ENCODE measurements at places on chromosomes 6 and 20.

- no peak for DNase-seq
These were observed 55.7 kb downstream of the GNAS start for GRCh38 chr20:58908221-58908620.

DNA sequence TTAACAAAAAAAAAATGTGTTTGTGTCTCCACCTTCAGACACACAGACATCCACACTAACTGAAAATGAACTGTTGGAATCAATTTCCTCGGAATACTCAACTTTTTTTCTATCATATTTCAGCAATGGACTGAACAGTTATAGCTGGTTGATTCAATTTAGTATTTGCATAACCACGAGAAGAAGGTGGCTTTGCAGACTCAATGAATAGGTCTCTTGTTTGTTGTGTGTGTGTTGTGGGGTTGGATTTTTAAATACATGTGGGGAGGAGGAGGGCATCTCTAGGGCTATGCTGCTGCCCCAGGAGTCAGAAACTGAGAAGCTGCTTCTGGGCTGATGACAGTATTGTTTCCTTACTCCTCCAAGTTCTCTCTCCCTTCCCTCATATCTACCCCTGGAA is 28.7 kb downstream of the TFAP2A start:
- no peak for DNase-seq

DNA sequence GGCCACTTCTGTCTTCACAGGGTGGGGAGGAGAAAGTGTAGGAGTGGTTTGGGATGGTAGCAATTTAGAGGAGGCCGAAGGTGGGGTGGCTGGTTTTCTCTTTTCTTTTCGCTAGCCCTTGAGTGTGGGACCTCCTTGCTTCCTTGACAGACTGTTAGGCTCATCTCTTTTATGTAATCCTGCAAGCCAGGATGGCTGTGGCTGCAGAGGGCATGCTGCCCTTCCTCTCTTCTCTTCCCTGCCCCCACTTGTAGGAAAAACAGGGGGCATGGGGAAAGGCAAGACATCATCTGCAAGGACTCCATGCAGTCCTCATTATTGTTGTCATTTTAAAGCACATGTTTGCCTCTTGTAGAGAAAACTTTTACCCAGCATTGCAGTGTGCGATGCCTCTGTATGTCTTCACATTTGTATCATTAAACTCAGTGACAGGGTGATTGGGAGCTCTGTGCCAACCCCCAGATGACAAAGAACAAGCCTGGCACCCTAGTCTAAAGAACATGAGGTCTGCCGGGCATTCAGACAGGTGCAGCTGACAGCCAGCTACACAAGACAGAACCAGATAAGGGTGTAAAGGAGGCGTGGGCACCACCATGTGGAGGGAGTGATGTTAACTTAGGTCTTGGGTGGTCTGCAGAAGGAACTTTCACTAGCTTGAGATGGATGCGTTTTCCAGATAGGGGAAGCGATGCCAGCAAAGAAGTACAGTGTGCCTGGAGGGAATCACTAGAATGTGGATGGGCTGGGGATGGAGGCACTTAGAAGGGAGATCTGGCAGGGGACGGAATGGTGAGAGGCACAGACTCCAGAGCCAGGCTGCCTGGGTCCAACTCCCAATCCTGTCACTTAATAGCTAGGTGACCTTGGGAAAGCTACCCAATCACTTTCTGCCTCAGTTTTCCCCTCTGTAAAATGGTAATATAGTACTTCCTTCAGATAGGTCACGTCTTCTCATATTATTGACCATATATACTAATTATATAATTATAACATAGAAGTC is 207.6 kb downstream of the TBC1D7 start:
- DNase-seq = no peak

- peak; percentile 74 for DNase-seq
These were observed 20.6 kb upstream of the ECI2 start for GRCh38 chr6:4155848-4156466.

- DNase-seq = no peak
These were observed 399.5 kb downstream of the PHF3 start for GRCh38 chr6:64034910-64035655.

- no peak for DNase-seq
These were observed 6.1 kb downstream of the MMP24 start for GRCh38 chr20:35232575-35232974.

DNA sequence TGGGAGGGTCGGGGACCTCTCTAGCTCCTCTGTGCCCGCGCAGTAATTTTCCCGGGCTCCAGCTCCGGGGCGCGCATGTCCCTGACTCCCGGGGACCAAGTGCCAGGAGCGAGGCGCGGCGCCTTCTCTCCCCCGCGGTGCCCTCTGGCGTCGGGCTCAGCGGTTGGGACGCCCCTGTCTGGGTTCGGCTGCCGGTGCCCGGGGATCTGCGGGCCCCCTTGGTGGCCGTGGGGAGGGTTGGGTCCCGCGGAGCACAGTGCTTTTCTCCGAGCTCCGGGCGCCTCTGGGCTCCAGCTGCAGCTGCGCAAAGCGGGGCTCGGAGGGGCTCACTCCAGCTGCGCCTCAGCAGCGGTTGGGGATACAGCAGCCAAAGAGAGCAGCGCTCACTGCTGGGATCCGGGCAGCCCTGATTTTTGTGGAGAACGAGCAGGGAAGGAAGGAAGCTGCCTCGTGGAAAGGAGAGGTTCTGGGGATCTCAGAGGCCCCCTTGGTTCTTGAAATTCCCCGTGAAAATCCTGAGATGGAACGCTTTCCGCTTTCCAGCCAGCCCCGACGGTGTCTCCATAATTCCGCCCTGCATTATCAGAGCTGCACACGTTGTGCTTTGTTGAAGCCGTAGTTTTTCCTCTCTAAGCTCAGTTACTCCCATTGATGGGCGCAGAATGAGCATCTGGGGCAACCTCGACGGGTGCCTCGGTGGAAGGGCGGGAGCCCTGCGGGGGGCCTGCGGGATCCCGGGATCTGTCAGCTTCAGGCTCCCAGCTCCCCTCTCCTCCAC is 861 bp downstream of the PPP1R14C start:
- no peak for DNase-seq

GRCh38 chr20:37271421-37271768 is 9.8 kb upstream of the GHRH start:
- DNase-seq = no peak

DNA sequence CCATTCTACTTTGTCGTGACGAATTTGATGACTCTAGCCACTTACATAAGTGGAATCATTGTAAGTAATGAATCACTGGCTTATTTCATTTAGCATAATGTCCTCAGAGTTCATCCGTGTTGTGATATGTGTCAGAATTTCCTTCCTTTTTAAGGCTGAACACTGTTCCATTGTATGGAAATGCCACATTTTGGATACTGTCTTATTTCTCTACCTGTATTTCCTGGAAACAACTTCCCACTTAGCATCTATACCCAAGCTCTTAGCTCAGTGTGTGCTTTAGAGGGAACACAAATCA is 28.8 kb upstream of the GGTLC1 start:
- DNase-seq = peak; percentile 6

DNA sequence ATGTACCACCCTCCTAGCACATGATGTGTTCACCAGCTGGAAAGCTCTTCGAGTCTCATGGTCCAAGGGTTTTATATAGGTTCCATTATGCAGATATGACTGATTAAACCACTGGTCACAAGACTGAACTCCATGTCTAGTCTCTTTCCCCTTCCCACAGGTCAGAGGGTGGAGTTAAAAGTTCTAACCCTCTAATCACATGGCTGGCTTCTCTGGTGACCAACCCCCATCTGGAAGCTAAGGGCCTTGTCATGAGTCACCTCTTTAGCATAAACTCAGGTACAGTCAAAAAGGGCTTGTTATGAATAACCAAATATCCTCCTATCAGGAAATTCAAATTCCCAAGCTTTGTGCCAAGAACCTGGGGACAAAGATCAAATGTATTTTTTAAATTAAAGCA is 52.0 kb upstream of the KLHL31 start:
- no peak for DNase-seq

DNA sequence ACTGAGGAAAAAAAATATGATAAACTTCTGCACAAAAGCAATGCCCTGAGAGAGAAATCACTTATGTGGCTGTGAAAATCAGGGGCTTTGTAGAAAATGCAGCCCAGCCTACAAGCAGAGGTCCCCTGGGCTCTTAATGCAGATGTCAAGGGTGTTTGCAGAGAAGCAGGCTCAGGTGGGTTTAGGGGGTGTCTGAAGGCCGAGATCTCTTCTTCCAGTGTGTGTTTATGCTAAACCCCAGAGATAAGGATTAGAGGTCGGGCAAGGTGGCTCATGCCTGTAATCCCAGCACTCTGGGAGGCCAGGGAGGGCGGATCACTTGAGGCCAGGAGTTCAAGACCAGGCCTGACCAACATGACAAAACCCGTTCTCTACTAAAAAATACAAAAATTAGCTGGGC is 78.5 kb downstream of the TMEM242 start:
- DNase-seq = no peak

- no peak for DNase-seq
These were observed 20.8 kb upstream of the CHRNA4 start for GRCh38 chr20:63381781-63382431.

DNA sequence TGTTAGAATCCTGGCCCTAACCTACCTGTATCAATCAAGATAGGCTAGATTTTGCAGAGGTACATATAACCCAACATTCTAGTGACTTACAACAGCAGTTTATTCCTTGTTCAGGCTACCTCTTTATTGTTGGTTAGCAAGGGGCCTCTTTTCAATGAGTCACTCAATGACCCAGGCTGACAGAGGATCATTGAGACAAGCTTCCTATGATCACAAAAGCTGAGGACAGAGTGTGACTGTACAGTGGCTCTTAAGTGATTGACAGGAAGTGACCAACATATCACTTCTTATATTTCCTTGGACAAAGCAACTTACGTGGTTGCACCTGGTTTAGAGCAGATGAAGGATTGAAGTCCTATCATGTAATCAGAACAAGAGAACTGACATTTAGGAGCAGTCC is 740.9 kb downstream of the FRK start:
- no peak for DNase-seq

GRCh38 chr6:167968091-167968490 is 29.4 kb upstream of the KIF25 start:
- DNase-seq = no peak

- no peak for DNase-seq
These were observed 305 bp upstream of the VNN1 start for GRCh38 chr6:132714160-132714559.

DNA sequence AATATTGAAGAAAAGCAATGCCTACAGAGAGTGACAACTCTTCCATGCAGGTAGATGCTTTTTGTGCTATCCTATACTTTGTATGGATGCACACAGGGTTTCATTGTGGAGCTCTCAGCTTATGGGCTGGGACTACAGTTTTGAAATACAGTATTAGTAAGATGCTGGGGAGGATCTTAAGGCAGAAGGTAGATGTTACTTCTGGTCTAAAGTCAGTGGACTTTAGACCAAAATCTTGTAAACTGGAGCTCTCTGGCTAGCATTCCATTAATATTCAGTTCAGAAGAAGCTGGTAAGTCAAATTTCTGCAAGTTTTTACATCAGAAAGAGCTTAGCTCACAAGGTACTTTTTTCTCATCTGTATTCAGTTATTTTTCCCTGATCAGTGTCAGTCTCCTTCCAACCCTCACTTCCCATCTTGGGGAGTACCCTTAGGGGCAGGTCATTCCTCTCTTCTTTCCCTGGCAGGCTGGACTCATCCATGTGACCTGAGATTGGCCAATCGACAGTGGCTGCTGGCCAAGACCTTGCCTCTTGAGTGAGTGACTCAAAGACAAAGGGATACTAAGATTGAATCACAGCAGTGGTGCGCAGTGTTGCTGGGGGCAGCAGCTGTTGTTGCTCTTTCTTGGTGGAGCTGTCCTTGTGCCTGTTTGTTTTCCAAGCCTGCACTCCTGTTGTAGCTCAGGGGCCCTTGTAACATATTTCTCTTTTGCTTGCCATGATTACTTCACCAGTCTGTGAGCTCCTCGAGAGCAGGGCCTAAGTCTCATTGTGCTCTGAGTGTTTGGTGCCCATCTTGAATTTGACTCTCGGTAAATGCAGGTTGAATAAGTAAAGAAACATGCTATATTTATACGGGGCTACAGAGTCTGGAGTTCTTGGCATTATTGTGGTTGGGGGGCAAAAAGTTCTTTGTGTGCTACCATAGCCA is 2.8 kb upstream of the PHF20 start:
- peak; percentile 52 for DNase-seq

DNA sequence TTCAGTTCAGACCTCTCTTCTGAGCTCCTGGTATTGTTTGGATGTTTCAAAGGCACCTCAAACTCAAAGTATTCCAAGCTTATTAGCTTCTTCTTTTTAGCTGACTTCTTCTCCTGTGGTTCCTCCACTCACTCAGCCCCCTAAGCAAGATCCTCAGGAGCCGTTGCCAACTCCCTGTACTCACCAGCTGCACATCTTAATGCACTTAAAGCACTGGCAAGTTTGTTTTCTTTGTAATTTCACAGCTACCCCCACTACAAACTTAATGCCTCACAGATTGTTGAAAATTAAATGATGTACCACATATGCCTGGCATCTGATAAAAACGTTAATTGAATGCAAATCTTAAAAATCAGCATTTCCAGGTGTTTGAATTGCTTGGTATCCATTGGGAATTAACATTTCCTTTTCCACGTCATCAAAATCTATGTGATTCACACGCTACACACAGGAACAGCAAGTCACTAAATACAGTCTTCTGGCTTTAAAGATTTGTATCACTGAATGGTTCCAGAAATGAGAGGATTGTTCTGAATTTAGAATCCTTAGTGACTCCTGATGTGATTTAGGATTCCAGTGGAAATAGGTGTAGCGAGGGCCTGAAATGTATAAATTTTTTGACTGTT is 24.5 kb downstream of the CALHM6 start:
- no peak for DNase-seq

GRCh38 chr20:19839053-19839452 is 81.0 kb downstream of the RIN2 start:
- no peak for DNase-seq

DNA sequence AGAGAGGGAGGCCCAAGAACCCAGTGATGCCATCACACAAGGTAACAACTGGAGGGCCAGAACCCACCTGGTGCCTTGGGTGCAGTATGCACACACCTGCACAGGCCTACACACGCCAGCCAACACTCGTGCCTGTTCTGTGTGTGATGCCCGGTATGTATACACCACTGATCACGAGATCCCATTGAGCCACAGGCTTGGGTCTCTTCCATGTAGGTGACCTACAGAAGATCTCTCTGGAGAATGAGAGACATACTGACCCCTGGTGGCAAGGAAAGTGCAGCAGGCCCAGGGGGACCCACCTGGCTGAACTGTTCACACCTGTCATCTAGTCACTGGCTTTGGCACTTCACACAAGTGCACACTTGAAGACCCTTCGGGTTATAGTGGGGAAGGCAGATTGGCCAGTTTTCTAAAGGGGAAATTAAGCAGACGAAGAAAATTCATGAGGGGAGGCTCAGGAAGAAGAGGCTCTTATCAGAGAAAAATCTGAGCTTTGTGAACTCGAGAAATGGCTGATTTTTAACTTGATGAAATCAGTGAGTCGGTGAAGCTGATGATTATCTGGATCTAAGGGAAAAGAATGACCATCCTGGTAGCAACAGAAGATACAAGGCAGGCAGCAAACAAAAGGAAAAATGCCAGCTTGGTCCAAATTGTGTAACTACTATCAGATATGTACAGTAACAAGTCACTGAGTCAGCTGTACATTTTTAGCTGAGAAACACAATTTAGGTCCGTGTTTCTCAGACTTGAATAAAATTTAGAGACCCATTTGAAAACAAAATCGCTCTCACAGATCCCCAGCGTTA is 69.1 kb upstream of the PBOV1 start:
- no peak for DNase-seq

GRCh38 chr6:88650029-88650619 is 313.3 kb downstream of the RNGTT start:
- no peak for DNase-seq

GRCh38 chr20:8996817-8997512 is 71.9 kb upstream of the PLCB4 start:
- DNase-seq = no peak

All from T-helper 2 cell treated with Interferon-gamma antibody and Interleukin-4, amounts not matched to agents 5 μg/mL and 100 μg/mL, for 36 hours (primary cell).